ENCODE measurements at places on chromosomes 5 and 9.
A peak's percentile ranks its signal among the peaks of the same experiment; 100 is the strongest.

DNA sequence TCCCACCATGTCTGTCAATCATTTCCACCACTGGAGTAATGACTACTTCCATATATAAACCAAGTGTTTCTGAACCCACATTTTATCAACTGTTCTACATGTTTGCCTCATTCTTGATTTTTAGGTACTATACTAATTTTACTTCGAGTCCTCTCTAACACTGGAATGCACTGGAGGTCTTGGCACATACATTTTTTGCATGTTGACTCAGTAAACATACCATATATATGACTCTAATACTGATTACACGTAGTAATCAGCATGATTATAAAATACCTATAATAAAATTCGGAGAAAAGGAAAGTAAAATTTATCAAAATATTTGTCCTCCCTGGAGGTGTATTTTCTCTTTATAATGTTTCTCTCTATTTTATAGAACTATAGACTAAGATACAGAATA is 621.7 kb upstream of the NUDT12 start:
- no peak for DNase-seq

GRCh38 chr9:112074250-112075008 is 100.7 kb downstream of the SUSD1 start:
- DNase-seq: peak; percentile 45

DNA sequence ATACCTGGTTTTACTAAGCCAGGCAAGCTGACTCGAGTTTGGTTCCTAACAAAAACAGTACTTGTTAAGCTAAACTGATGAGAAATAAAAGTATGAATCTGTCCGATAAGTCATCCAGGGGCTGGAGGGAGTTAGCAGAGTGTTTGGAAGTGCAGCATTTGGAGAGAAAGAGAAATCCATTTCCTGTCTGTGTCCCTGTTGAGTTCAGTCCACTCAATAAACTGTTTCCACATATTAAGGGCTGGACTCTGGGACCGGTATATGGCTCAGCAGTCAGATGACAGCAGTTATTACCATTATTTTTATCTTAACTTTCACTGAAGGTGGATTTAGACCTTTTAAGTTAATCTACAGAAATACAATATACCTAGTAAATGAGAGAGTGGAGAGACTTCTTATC is 130.6 kb upstream of the ADRA1B start:
- no peak for DNase-seq

DNA sequence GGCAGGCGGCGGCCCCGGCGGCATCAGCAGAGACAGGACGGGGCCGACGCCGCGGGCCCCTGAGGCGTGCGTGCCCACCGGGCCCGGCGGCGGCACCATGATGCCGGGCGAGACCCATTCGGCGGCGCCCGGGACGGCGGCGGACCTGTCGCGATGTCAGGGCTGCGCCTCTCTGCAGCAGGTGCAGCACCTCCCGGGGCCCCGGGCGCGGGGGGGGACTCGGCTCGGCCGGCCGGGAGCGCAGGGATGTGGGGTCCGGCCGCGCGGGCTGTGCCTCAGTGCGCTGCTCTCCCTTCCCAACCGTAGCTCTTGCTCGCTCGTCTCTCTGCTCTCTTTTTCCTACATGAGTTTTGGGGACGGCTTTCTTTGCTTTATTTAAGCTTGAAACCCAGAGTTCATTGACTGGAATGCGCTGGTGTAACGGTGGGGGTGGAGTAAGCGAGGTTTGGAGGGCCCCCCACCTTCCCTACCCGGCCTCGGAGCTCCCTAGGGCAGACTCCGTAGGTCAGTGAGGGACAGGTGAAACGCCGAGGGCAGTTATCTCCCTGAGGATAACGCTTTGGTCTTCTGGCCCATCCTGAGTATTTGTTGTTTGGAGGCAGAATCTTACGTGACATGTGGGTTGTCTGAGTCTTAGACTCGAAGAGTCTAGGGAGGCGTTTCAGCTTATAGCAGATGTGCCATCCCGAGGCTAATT is 490 bp downstream of the ICE1 start:
- no peak for DNase-seq

DNA sequence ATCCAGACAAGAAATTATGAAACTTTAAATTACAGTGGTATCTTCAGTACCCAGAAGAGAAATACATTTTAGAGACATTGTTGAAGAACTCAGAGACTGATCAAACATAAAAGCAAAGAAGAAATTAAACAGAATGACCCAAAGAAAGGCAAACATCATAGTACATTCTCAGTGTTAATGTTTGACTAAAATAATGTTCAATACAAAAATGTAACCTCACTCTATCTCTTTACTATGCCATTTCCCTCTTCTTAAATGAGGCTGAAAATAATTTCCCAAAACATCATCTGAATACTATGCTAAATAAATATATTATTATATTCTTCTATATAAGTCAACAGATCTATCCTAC is 22.8 kb downstream of the TMEM161B start:
- no peak for DNase-seq

DNA sequence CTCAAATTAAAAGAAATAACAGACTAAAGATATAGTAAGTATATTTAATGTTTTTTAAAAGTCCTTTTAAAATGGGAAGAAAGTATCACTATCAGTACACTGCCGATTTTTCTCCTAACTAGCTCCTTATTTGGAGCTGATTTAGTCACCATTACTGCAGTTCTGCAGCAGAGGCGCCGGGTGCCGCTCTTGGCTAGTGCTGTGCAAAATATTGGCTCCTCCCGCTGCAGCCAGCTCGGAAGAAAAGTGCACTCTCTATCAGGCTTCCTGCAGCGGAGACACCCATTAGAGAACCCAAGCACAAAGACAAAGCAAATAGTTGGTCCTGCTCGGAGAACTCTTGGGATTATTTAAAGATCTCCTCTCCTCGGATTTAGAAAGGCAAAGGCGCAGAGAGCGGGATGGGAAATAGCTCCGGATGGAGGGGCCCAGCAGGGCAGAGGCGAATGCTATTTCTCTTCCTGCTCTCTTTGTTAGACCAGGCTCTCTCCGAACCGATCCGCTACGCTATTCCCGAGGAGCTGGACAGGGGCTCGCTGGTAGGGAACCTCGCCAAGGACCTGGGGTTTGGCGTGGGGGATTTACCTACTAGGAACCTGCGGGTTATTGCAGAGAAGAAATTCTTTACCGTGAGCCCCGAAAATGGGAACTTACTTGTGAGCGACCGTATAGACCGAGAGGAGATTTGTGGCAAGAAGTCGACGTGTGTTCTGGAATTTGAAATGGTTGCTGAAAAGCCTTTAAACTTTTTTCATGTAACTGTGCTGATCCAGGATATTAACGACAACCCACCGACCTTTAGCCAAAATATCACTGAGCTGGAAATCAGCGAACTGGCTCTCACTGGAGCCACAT is at the start of gene PCDHGB3:
Gene PCDHGB3 (plus strand): TSS at position 249 of the 855 bp plus-strand sequence. CDS start 153 bp downstream, at position 402.
- peak; percentile 74 for DNase-seq

DNA sequence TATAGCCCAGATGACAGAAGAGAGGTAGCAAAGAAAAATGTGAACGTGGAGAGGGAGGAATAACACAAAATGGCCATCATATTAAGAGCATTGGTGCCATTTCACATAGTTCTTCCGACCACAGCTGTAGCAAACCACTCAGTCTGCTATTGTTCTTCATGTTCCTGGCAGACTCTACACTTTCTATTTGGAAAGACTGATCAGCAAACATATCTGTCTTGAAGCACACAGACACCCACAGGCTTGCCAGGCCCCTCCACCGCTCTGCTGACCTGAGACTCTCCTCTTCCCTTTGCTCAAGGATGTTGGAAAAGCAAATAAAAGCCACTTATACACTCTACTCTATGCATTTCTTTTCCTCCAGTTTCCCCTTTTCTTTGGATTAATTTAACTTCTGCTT is 298.0 kb downstream of the FBXL7 start:
- DNase-seq: no peak

DNA sequence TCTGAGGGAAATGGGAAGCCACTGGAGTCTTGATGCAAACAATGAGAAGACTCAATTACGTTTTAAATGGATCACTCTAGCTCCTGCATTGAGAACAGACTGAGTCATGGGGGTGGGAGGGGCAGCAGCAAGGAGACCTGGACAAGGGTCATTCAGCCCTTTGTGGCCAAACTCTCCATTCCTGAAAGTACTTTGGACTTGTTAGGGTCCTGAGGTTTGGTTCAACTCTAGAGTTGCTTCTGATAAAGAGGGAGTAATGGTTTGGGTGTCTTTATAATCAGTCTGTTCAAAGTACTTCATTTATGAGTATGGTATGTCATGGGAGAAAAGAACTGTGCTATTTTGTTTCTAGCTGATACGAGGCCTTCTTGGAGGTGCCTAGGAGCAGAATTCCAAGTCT is 67.7 kb upstream of the SMIM32 start:
- no peak for DNase-seq

- no peak for DNase-seq
Measured at GRCh38 chr9:98327249-98327561, 71.8 kb upstream of the TBC1D2 start.

DNA sequence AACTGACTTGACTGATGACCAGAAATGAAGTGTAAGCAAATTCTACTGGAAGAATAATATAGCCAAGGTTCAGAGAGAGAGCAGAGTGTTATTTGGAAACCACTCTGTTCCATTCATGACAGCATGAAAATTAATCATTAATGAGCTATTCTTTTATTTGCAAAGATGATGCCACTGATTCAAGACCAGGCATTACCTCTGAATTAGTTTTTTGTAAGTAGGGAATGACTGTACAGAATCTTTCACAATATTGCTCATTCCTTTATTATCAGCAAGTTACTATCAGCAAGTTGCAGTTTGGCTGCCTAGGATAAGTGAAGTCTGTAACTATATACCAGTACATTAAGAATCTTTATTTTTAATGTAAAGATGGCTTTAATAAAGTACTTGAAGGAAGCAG is 75.1 kb upstream of the RGMB start:
- DNase-seq: no peak

DNA sequence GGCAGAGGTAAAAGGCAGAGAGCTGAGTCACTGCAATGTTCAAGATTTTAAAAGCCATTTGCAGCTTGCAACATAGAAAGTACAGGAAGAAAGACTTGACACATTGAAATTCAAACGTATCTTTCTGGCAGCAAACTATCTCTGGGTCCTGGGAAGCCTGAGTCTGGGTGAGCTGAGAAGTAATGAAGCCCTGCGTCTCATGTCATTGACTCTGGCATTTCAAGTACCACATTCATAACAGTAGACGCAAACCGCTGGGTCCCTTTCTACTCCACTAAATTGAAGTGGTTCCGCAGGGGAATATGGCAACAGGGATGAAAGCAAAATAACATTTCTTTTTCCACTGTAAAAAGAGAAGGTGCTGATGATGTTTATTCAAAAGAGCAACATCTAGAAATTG is 694.3 kb downstream of the BRINP1 start:
- no peak for DNase-seq

- DNase-seq: no peak
Measured at GRCh38 chr5:58763390-58763789, 180.5 kb downstream of the RAB3C start.

GRCh38 chr5:24773261-24773660 is 128.5 kb upstream of the CDH10 start:
- no peak for DNase-seq

DNA sequence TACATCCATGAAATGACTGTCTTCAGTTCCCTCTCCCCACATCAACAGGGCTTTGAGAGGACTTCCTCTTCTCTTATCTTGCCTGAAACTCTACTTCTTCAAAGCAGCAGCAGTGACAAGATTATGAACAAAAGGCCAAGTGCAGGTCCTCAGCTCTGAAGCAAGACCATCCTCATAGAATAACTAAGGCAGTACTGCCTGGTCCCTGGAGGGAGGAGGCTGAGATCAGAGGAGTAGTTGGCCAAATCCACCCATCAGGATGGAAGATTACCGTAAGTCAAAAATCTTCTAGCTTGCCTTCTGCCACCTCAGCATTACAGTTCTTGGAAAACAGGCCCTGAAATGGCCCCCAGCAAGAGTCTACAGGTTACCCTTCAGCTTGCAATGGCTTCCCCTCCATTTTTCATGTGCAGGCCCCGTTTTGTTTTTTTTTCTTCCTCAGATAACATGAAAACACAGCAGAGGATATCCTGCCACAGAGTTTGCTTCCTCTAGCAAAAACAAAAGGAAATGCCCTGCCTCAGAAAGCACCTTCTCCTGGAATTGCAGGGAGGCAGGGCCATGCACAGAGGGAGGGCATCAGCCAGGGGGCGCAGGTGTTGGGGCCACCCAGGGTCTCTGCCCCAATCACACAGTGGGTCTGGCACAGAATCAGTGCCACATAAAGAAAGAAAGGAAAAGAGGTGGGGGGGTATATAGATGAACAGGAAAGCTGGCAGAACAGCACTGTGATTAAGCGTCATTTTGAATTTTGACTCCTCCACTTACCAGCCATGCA is 40.0 kb downstream of the KLHL3 start:
- DNase-seq: peak; percentile 35

DNA sequence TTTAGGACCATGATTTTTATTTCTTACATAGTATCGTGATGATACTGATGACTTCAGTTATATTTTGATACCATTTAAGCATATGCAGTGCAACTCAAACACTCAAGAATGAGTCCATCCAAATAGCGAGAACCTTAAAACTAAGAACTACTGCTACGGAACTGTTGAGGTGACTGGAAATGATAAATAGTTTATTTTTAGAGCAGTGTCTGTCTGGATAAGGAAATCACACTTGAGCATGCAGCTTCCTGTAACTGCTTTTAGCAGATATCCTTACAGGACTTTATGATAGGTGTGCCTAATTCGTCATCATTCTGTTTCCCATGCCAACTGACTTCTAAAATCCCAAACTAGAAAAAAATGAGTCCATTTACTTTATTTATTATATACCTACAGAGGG is 85.5 kb downstream of the ADGRV1 start:
- no peak for DNase-seq

DNA sequence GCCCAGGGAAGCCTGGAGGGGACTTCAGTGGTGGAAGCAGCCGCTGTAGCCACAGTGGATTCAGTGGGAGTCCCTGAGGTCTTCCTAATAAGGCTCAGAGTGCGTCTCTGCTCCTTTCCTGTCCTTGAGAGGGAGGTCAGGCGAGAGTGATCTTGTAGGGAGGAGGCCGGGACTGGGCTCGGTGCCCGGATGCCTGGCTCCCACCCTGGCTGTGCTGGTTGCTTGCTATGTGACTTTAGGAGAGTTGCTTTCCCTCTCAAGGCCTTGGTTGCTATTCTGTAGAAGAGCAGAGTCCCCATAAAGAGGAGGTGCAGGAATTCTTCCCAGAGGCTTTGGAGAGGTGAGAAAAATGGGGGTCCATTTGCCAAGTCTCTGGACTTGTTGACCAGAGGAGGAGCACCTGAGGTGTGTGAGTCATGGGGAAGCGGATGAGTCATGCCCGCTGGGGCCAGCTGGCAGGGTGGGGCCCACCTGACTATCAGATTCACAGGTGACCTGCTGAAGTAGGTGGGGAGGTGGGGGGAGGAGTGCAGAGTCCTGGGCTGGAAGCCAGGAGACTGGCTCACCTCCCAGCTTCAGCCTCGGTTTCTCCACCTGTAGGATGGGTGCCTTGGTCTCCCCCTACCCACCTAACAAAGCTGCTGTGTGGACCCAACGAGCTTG is 13.8 kb downstream of the GSN start:
- no peak for DNase-seq

DNA sequence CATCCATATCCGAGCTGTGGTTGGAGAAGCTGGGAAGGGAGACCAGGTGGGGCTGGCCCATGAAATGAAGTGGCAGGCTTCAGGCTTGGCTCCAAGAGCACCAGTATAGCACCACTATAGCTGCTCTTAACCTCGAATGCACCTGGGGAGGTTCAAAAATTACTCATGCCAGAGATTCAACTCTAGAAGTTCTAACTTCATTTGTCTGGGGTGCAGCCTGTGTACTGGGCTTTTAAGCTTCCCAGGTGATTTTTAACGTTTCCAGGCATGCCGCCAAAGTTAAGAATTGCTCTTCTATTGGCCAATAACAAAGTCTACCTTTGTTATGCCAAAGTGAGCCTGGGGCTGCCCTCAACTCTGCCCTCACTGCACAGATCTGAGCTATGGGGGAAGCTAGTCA is 458 bp downstream of the PRSS3 start:
- no peak for DNase-seq

- no peak for DNase-seq
Measured at GRCh38 chr5:73118391-73118973, 1.9 kb upstream of the TMEM171 start.

All from GM10248 (cell line).